RPMI8226 (cell line): ENCODE measurements at places on chromosomes 7 and 10.

DNA sequence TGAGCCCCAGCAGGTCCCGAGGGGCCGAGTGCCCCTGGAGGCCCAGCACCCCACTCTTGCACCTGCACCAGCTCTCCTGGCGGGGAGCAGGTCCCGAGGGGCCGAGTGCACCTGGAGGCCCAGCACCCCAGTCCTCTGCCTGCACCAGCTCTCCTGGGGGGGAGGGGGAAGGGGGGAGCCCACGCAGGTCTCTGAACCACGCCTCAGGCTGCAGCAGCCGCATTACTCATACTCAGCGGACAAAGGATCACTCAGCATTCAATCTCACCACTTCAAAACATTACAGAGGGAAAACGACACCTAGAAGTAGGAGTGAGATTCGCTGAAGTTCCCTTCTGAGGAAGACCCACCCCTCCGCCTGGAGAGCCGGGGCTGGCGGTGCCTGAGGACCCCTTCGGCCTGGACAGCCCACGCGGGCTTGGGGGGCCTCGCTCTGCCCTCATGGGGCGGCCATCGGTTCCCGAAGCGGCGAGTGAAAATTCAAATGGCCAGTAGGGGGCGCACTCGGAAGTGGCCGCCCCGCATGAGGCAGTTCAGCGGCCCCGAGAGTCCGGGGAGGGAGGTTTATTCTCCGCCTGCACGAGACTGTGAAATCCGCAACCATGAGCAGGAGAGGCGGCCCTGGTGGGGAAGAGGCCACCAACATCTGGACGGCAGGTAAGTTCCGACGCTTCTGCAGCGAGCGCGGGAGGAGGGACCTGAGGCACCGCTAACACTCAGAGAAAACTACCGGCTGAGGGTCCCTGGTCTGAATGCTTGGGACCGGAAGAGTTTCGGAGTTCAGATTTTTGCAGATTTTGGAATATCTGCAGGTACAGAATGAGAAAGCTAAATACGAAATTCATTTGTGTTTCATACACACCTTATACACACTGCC lies 1.1 kb upstream of the GPER1 start:
- DNase-seq: peak; percentile 56

- DNase-seq: no peak
These were observed 46.3 kb downstream of the CNNM1 start for GRCh38 chr10:99375426-99375825.

GRCh38 chr10:99396471-99396870 lies 34.0 kb downstream of the GOT1 start:
- DNase-seq: no peak

DNA sequence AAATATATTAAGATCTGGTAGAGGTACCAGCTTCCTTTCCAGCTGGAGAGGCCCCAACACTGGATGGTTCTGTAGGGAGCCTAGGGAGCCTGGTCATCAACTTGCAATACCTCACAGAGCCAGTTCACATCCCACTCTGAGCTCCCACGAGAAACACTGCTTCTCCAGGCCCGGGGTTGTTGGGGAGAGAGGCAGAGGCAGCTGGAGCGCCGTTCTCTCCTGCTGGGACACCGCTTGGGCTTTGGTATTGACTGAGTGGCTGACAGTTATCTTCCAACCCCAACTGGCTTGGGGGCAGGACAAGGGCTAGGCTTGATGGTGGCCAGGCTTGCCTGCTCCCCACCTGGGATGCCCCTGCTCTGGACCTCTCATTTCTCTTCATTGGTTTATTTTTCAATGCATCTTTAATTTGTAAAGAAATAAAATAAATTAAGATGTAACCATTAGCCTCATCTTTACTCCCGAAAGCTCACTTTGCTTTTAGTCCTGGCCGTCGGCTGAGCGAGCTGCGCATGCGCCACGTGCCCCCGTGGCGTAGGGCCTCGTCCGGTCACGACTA lies 10.0 kb upstream of the CHCHD1 start:
- peak; percentile 71 for DNase-seq

GRCh38 chr7:20779041-20779440 lies 7.6 kb downstream of the SP8 start:
- no peak for DNase-seq

GRCh38 chr10:68242051-68242450 lies 10.1 kb upstream of the ATOH7 start:
- DNase-seq: no peak

DNA sequence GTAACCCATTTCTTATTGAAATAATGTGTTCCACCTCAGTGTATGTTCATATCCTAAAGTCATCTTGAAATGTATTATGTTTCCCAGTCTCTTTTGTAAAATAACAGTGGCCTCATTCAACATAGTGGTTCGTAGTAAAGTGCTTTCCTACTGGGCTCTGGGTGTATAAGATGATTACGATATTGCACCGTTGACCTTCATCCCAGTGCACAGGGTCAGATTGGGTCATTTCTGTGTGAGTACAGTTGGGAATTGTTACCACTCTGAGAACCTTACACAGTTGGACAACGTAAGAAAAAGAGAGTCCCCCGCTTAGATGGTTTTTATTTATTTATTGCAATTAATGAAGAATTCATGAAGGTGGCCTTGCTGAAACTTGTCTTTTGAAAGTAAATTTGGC lies 135.6 kb downstream of the CHN2 start:
- no peak for DNase-seq

DNA sequence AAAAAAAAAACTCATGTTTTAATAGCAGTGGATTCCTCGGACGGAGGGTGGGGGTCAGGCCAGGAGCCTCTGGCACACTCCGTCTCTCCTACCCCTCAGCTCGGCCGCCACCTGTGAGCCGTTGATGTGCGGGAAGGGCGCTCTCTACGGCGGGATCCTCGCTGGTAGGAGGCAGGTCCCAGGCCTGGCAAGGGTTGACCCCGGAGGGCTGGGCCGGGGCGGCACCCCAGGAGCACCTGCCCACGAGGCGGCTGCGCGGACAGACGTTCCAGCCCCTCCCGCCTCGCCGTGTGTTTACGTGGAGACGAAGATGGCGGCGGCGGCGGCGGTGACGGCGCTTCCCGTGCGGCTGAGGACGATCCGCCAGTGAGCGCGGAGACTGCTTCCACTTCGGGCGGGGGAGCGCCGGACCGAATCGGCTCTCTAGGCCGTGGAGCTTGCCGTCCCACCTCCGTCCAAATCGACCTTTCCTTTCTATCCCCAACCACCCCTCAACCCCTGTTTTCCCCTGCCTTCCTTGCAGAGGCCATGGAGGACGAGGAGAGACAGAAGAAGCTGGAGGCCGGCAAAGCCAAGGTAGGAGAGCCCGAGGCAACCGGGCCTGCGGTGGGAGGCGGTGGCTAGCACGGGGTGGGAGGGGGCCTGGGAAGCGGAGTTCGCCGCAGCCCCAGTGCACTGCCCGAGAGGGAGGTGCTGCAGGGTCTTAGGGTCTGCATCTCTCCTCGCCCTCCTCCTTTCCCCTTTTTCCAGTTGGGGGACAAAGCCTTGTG lies at the start of gene AKAP9:
TSS of gene AKAP9 (plus strand) at position 291 of the 770 bp plus-strand sequence. CDS start at position 529, 238 bp downstream.
- peak; percentile 96 for DNase-seq

- DNase-seq: no peak
These were observed 279.6 kb upstream of the HGF start for GRCh38 chr7:82049442-82049841.

DNA sequence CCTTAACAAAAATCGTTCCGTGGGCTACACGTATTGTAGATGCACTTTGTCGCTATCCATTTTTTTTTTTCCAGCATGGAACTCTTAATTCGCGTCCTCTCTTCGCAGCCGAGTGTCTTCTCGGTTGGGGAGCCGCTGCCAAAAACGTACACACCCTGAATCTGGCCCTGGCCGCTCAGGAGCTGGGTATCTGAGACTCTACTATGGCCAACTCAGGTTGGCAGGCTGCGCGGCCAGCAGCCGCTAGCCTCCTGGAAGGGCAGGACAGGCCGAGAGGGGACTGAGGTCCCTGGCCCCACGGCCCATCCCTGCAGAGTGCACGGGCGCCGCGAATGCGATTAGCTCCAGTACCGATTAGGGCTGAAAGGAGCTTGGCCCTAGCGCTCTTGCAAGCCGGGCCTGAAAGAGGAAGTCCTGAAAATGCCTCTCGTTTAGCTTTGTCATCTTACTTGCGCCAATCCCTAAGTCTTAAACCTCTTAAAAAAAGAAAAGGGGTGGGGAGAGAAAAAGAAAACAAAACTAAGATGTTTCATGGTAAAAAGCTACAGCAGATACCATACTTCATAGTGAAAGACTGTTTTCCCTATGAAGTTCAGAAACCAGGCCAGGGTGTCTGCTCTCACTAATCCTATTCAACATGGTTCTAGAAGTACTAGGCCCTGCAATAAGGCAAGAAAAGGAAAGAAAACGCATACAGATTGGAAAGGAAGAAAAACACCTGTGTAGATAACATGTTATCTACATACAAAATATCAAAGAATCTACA lies 113.2 kb upstream of the RHEB start:
- DNase-seq: peak; percentile 91

DNA sequence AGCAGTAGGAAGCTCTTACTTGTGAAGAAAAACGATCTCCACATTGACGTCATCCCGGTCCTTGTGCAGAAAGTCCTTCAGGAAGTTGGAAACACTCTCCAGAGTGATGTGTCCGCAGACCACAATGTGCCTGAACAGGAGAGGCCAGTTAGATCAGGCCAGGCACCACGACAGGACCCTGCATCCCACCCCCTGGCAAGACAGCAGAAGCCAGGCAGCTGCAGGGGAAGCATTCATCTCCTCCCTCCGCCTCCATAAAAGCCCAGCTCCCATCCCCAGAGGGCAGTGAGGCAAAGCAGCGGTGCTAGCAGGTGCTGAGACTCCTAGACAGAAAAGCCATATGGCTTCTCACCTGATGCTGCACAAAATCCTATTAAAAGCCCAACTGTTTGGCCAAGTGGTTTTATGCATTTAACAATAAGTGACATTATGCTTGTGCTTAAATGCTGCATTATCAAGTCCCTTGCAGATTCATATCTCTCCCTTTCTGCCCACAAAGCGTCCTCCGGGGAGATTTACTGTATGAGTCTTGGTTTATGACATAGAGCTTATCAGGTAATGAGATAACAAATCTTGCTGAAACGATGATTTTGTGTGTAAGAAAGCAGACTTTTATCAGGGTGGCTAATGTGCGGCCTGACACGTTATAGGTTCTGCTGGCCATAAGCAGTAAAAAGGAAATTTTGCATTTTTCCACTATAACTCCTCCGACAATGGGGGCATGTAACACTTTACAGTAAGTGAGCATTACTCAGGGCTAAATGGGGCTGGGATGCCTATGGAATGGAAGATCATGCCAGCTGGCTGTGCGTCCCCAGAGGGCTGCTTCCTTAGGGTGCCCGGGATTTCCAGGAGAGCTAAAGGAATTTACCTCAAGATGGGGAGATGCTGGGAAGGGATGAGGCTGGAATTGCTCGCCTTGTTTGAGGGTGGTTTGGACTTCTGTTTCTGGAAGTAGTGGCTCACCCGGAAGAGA lies 546.9 kb downstream of the KCNMA1 start:
- no peak for DNase-seq

GRCh38 chr7:138665669-138666140 lies 35.5 kb downstream of the SVOPL start:
- no peak for DNase-seq

- no peak for DNase-seq
These were observed 287.0 kb downstream of the ZEB1 start for GRCh38 chr10:31605861-31606525.

DNA sequence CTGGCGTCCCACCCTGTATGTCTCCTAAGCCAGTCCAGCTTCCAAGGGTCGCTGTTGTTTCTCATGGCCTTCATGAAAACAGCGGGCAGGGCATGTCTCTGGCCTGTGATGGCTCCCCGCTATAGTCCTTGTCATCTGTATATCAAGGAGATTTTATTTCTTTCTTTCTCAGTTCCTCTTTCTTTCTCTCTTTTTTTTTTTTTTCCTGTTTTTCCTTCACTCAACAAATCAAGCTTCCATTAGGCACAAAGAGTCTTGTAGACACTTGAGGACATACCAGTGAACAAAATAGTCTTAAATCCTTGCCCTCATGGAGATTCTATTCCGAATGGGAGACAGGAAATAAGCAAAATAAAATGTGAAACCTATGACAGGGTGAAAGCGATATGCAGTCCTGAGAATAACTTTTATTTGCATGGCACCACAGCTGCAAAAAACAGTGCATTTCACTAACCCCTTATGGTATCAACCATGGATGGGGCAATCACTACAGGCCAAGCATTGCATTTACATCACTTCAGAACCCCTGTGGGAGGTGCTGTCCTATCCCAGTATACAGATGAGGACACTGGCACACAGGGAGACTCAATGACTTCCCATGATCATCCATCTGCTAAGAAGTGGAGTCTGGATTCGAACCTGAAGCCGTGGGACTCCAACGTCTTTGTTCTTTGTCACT lies 50.7 kb downstream of the SYPL1 start:
- DNase-seq: peak; percentile 36

DNA sequence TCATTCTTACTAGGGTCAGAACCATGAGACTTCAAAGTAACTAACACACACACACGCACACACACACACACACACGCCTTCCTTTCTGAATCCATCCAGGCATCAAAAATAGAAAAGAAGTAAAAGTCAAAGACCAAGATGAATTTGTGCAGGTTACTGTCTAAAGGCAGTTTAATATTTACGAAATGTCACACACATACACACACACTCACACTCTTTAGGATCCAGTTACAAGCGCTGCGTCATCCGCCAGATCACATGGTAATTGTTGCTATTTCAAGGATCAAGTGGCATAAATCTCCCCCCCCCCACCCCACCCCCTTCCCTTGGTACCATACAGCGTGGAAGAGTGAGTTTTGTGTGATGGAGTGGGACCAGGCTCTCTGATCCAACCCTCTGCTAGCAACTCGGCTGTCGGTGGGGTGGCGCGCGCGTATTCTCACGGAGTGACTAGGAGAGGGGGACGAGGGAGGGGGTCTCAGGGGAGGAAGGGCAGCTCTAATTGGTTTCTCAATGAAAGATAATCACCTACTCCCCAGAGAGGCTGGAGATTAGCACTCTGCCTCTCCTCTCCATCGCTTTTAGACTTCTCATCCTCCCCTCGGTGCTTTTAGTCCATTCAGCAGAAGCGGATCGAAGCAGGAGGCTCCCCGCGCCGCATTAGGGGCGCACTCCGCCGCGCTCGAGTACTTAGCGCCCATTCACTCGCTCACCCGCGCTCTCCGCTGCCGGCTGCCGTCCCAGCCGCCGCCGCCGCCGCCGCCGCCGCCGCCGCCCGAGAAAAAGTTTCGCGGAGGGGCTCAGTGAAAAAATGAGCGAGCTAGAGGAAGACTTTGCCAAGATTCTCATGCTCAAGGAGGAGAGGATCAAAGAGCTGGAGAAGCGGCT lies 83.5 kb upstream of the PRKG1 start:
- no peak for DNase-seq

GRCh38 chr10:44558521-44558920 lies 173.6 kb upstream of the CXCL12 start:
- no peak for DNase-seq

GRCh38 chr10:62842983-62843382 lies 26.8 kb upstream of the EGR2 start:
- no peak for DNase-seq

DNA sequence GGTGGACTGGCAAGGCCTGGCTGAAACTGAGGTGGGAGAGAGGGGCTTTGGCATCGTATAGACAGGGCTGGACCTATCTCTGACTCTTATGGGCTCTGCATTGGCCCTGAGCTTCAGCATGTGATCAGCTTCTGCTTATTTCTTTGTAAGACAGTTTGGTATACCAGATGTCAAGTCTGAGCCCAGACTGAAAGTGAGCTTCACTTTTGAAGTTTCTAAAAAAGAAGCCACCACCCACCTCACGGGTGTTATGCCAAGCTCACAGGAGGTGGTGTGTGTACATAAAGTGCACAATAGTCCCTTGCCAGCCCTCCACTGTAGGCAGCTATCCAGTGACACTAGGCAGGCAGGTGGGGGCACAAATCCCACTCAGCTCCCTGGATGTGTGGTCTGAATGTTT lies 68.7 kb upstream of the SEPHS1 start:
- no peak for DNase-seq
